ENCODE measurements at places on chromosomes 13 and 19. TPM values are rescaled to one million over a fixed set of nuclear protein-coding genes. Genes with fewer than 3 reads are reported as not detected.

The PRTN3 gene
- not detected for total RNA-seq

The TMEM238 gene
- 0.70 TPM for total RNA-seq

The ACER1 gene
- not detected for total RNA-seq

The LHB gene
- not detected for total RNA-seq

The CCNA1 gene
- not detected for total RNA-seq

The GPC6 gene
- 125 TPM for total RNA-seq

The SYCN gene
- not detected for total RNA-seq
